H1 (cell line): ENCODE measurements at places on chromosomes 1 and 21. TPM values are rescaled to one million over a fixed set of nuclear protein-coding genes. Genes with fewer than 3 reads are reported as not detected.

Gene MIB2
- 32.5 and 71.1 TPM in 2 replicates for polyA plus RNA-seq

Gene GOLT1A
- polyA plus RNA-seq, result 8.5 and 9.5 TPM in 2 replicates

Gene HAO2
- polyA plus RNA-seq, result 0.08 TPM in 1 of 2 replicates, not detected in the other

Gene MROH7
- 0.20 and 0.27 TPM in 2 replicates for polyA plus RNA-seq

Gene SLAMF1
- not detected in 2 replicates for polyA plus RNA-seq

Gene ACKR1
- 0.66 and 1.00 TPM in 2 replicates for polyA plus RNA-seq

Gene PHF13
- 11.7 and 16.5 TPM in 2 replicates for polyA plus RNA-seq

Gene RNF207
- 5.4 and 15.9 TPM in 2 replicates for polyA plus RNA-seq

Gene GABRD
- polyA plus RNA-seq, result 3.0 and 3.3 TPM in 2 replicates

Gene CFAP74
- 0.09 and 0.22 TPM in 2 replicates for polyA plus RNA-seq

Gene C1QTNF12
- 2.1 and 4.8 TPM in 2 replicates for polyA plus RNA-seq

Gene FLG
- polyA plus RNA-seq, result not detected in 2 replicates

Gene TSNAX
- 5.7 and 7.7 TPM in 2 replicates for polyA plus RNA-seq

Gene ERG
- polyA plus RNA-seq, result 1.0 and 1.1 TPM in 2 replicates

Gene THEM5
- polyA plus RNA-seq, result not detected in 2 replicates

Gene SV2A
- 41.8 and 49.0 TPM in 2 replicates for polyA plus RNA-seq

Gene LCE2B
- not detected in 2 replicates for polyA plus RNA-seq

Gene MPL
- polyA plus RNA-seq, result 0.08 and 0.11 TPM in 2 replicates

Gene CCDC27
- polyA plus RNA-seq, result 0.15 and 0.17 TPM in 2 replicates

Gene KCNA3
- 1.1 and 1.2 TPM in 2 replicates for polyA plus RNA-seq
